ENCODE measurements at places on chromosomes 6 and 20.

GRCh38 chr6:43978473-43979346 lies 148.5 kb downstream of the MRPL14 start:
- no peak overlapping the region for H3K4me3 ChIP-seq
- H3K27ac ChIP-seq, result no peak overlapping the region
- H3K36me3 ChIP-seq, result no peaks in the 10 kb centered on the region
- H3K4me1 ChIP-seq, result no peaks in the 10 kb centered on the region
- DNase-seq, result peak; percentile 29

- H3K27ac ChIP-seq, result no peak overlapping the region
- no peaks in the 10 kb centered on the region for H3K36me3 ChIP-seq
- peaks cover 2% of the 10 kb centered on the region for H3K27me3 ChIP-seq
- DNase-seq, result no peak
- H3K4me3 ChIP-seq, result no peak overlapping the region
Observed at GRCh38 chr6:156347246-156347645, 429.9 kb upstream of the ARID1B start.

DNA sequence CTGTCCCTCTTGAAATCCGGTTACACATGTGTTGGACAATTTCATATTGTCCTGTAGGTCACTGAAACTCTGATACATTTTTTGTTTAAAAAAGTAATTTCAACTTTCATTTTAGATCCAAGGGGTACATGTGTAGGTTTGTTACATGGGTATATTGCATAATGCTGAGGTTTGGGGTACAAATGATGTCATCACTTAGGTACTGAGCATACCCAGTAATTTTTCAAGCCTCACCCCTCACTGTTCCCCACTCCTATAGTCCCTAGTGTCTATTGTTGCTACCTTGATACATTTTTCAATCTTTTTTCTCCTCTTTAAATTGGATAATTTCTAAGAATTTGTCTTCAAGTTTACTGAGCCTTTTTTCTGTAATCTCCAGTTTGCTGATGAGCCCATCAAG lies 483.0 kb downstream of the DHX35 start:
- no peak overlapping the region for H3K4me3 ChIP-seq
- no peaks in the 10 kb centered on the region for H3K36me3 ChIP-seq
- H3K4me1 ChIP-seq, result no peaks in the 10 kb centered on the region
- no peak for DNase-seq
- H3K27ac ChIP-seq, result no peak overlapping the region

DNA sequence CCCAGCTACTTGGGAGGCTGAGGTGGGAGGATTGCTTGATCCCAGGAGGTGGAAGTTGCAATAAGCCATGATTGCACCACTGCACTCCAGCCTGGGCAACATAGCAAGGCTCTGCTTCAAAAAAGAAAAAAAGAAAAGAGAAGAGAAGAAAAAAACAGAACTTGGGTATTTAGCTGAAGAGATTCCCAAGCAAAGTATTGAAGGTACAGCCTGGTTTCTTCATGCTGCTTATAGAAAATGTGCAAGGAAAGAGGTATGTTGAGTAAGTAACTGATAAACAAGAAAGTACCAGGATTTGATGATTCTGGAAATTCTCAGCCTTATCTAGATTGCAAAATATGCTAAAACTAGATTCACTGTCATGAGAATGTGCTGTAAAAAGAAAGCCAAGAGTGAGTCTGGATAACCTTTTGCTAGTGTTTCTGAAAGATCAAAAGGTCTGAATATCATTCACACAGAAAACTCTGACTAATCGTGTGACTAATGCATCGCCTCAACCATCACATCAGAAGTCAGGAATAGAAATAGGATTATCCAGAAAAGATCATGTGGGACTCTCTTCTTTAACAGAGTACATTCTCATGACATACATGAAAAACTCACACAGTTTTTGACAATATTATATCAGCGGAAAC lies 32.4 kb upstream of the NOP56 start:
- H3K27me3 ChIP-seq, result no peaks in the 10 kb centered on the region
- no peaks in the 10 kb centered on the region for H3K4me1 ChIP-seq
- no peak for DNase-seq
- H3K4me3 ChIP-seq, result no peak overlapping the region

DNA sequence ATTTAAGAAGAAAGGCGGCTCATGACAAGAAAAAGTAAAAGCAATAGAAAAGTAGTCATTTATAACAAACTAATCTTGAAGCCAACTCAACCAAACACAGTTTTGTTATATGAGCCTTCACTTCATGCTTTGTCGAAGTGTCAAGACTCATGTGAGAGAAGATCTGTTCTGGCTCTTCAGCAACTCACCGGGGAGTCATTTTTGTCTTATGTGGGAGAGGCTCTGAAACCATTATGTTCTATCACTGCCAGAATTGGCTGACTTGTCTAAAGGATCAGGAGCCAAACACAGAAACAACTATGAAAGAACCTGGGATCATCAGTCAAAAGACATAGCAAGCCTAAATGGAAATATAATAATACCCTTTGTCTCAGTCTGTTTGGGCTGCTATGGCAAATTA lies 105.2 kb downstream of the CDK19 start:
- H3K27ac ChIP-seq, result no peak overlapping the region
- H3K4me1 ChIP-seq, result no peaks in the 10 kb centered on the region

- H3K27ac ChIP-seq, result no peak overlapping the region
- DNase-seq, result no peak
- H3K36me3 ChIP-seq, result no peaks in the 10 kb centered on the region
Observed at GRCh38 chr6:34350137-34350933, 42.1 kb downstream of the NUDT3 start.

GRCh38 chr6:75800708-75801505 lies 51.9 kb downstream of the MYO6 start:
- H3K36me3 ChIP-seq, result no peaks in the 10 kb centered on the region
- H3K27me3 ChIP-seq, result no peaks in the 10 kb centered on the region
- H3K27ac ChIP-seq, result no peak overlapping the region

DNA sequence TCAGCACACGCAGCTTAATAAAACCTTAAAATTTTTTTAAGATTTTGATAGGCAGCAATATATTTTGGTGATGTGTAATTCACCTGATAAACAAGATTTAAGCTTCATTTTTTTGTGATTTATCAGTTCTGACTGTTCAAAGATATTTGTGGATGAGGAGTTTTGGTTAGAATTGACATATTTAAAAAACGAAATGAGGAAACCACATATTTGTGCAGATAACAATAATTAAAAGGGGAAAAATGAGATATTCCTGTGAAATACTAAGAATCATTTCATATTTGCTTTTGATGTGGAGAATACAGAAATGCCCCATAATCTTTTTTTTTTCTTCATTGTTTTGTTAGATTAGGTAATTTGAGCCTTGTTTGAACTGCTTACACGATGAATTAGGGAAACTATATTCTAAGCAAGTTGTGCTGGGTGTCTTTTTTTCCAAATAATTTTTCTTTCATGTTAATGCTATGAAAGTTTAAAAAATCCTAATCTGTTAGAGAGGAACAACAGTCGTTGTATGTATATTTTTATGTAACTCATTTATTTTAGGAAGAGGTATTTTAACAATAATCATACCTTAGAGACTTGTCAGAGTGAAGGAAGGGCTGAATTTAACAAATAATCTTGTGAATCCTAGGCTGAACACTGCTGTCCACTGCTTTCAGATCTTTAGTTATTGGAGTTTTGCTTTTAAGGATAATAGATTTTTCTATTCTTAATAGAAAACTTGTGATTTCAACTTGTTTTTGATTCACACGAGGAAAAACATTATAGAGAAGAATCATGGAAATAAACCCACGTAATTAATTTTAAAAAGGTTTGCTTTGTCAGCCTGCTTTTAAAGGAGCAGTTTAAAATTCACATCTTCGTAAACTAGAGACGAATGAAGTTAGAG lies 4.0 kb downstream of the ARID1B start:
- H3K27me3 ChIP-seq, result no peaks in the 10 kb centered on the region
- peaks cover 32% of the 10 kb centered on the region for H3K4me1 ChIP-seq
- peak overlapping the region; percentile 73 for H3K27ac ChIP-seq
- DNase-seq, result no peak

- no peak overlapping the region for H3K27ac ChIP-seq
- no peaks in the 10 kb centered on the region for H3K4me1 ChIP-seq
- H3K27me3 ChIP-seq, result peaks cover 4% of the 10 kb centered on the region
- H3K4me3 ChIP-seq, result no peak overlapping the region
Observed at GRCh38 chr20:11176431-11176830, 502.6 kb upstream of the JAG1 start.

DNA sequence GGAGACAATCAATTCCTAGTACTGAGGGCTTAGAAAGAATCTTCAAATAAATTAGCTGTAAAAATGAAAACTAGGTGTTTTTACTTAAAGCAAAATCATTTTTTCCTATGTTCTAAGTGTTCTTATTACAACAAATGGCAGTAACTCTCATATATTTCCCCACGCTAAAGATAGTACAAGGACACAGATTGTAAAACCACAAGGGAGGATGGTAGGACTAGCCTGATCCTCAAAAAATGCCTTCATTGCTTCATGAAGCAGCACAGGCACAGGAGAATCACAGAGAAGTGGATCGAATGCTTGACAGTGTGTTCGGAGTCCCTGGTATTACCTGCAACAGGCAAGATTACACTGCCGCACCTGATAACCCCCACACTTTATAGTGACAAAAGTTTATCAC lies 58.5 kb downstream of the SAMD3 start:
- H3K27ac ChIP-seq, result no peak overlapping the region
- H3K36me3 ChIP-seq, result no peaks in the 10 kb centered on the region
- DNase-seq, result no peak
- no peaks in the 10 kb centered on the region for H3K27me3 ChIP-seq
- H3K4me3 ChIP-seq, result no peak overlapping the region

DNA sequence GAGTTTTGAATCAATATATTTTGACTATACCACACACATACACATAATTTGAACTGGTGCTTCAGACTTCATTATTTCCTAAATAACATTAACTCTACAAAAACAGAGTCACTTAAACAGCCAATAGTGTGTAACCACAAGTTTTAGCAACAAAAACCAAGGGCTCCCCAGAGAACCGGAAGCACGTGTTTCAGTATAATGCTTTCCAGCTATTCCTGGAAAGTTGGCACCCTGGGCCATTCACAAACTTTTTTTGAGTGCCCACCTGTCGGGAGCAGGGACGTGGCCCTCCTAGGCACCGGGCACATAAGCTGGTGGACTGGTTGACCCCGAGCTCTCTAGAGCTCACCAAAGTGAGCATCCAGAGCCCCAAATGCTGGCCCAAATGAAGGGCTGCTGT lies 1.9 kb upstream of the SLC35D3 start:
- no peak overlapping the region for H3K27ac ChIP-seq
- no peak for DNase-seq
- H3K4me1 ChIP-seq, result peaks cover 30% of the 10 kb centered on the region
- H3K27me3 ChIP-seq, result peaks cover 11% of the 10 kb centered on the region
- H3K36me3 ChIP-seq, result no peaks in the 10 kb centered on the region
- no peak overlapping the region for H3K4me3 ChIP-seq

GRCh38 chr6:158030380-158031300 lies 49.0 kb downstream of the SYNJ2 start:
- no peak for DNase-seq
- no peaks in the 10 kb centered on the region for H3K27me3 ChIP-seq

DNA sequence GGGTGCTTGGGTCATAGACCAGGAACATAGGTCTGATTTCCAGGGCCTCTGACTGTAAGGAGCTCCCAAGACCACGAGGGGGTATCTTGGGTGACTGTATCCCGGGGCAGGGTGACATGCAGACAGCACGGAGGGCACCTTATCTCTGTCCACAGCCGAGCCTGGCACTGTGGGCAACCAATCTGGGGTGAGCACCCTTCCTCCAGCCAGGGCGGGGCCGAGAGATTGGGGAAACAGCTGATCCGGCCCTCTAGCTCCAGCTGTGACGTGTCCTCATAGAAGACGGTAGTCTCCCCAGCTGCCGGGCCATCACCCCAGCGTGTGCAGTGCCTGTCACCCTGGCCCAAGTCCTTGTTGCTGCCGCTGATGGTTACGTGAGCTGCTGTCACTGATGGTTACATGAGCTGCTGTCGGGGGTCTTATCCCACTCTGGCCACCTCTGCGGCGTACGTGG lies 139.6 kb upstream of the RNF24 start:
- DNase-seq, result peak; percentile 84
- H3K4me1 ChIP-seq, result no peaks in the 10 kb centered on the region
- no peaks in the 10 kb centered on the region for H3K27me3 ChIP-seq
- H3K27ac ChIP-seq, result no peak overlapping the region

- no peak overlapping the region for H3K4me3 ChIP-seq
- no peak for DNase-seq
- no peak overlapping the region for H3K27ac ChIP-seq
- H3K36me3 ChIP-seq, result no peaks in the 10 kb centered on the region
Observed at GRCh38 chr20:59295531-59295930, 4.9 kb upstream of the EDN3 start.

DNA sequence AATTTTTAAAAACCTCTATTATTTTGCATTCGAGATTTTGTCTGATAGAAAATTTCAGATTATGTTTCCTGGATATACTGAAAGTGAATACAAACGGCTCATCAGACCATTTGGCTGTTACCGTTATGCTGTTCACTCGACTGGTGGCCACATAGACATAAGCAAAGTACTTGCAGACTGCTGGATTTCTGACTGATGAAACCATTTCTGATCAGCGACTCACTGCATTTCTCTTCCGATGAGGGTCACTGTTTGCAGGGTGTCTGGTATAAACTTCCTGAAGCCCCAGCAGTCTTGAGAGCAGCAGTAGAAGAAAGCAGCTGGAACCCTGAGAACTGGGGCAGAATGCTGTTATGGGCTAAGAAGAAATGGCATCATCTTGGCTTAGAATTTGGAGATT lies 17.7 kb downstream of the SNX9 start:
- peaks cover 15% of the 10 kb centered on the region for H3K4me1 ChIP-seq
- no peaks in the 10 kb centered on the region for H3K27me3 ChIP-seq
- H3K27ac ChIP-seq, result no peak overlapping the region
- DNase-seq, result no peak
- no peak overlapping the region for H3K4me3 ChIP-seq

DNA sequence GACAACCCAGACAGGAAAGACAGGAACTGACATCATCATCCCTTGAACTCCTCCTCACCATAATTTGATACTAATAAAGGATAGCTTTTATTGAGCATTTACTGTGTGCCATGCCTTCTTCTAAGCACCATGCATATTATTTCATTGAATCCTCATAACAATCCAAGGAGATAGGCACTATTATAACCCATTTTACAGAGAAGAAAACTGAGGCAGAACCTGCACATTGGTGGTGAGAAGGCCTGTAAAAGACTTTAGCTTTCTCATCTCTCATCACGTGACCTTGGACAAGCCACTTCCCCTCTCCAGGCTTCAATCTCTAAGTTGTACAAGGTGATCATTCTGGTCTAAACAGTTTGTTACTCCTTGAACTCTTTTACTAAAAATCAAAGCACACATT lies 34.5 kb upstream of the PREX1 start:
- no peaks in the 10 kb centered on the region for H3K36me3 ChIP-seq
- no peak for DNase-seq
- H3K27me3 ChIP-seq, result no peaks in the 10 kb centered on the region

DNA sequence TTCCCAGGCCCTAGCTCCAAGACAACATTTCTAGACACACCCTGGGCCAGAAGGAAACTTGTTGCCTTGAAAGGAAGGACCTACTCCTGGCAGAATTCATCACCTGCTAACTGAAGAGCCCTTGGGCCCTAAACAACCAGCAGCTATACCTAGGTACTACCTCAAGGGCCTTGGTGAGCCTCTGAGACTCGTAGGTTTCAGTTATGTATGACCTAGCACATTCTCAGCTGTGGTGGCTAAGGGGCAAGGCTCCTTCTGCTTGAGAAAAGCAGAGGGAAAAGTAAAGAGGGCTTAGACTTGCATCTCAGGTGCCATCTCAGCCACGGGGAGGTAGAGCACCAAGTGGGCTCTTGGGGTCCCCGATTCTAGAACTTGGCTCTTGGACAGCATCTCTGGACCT lies 132.3 kb upstream of the NHSL1 start:
- no peaks in the 10 kb centered on the region for H3K27me3 ChIP-seq
- H3K27ac ChIP-seq, result no peak overlapping the region

All from liver (tissue), 10 donors.